Stimulated activated CD8-positive, alpha-beta memory T cell treated with anti-CD3 and anti-CD28 coated beads, Interleukin-15, amount 100 ng/mL, for 24 hours (primary cell): ENCODE measurements at places on chromosomes 3 and 15.

DNA sequence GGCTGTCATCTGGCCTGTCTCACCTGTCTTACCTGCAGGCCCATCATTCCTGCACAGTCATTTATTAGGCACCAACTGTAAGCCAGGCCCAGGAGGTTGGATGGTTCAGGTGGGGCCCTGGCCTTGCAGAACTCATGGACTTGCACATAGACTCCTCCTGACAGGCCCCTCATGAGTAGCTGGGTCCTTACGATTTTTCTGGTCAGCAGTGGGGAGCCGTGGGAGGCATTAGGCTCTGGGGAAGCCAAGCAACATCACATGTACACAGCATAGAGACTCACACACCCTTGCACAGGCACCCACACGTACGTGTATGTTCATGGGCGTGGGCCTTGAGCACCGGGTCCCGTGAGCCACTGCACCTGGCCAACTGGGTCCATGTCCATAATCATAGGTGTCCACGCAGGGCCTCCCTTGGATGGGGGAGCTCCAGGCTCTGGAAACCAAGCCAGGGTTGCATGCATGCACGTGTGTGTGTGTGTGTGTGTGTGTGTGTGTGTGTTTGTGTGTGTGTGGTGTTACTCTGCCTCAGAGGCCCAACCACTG lies 20.3 kb downstream of the CISH start:
- DNase-seq, result no peak

DNA sequence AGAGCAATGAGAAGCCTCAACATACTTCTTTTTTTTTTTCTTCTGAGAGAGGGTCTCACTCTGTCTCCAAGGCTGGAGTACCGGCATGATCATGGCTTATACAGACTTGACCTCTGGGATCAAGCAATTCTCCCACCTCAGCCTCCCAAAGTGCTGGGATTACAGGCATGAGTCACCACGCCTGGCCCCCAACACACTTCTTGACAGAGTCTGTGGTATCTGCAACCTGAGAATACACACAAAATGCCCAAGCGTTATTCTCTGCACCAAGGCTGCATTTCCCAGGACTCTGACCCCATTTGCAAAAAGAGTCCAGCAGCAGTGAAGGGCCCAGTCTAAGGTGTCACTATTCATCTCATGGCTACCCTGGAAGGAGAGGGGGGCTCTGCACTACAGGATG lies 42.7 kb upstream of the BLM start:
- DNase-seq, result no peak

DNA sequence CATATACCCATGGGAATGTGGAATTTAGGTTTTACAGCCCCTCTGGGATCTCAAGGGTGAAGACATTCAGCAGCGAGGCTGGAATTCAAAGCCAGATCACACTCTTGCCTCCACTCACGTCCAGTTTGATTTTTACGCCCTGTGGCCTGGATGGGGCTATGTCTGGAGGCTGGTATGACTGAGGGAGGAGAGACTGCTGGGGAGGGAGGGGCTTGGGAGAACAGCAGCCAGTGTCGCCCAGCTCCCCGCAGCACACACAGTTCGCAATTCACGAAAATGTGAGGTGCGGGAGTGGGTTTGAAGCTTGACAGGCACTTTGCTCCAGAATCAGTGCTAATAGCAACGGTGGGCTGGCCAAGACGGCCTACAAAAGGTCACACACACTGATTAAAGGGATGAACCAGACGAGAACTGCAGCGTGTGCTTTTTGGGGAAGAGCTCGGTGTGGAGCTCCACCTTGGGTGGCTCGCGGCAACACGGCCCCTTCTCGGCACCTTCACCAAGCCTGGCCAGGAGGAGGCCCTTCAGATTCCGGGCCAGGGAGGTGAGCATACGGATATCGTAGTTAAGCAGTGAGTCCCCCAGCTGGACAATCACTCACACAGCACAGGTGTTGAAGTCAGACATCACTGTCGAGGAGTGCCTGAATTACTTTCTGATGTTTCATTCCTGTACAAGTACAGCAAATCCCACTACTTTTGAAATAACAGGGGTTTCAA lies 16.4 kb downstream of the EHD4 start:
- no peak for DNase-seq

GRCh38 chr3:120432150-120432860 lies 18.5 kb downstream of the FSTL1 start:
- DNase-seq, result no peak

GRCh38 chr3:76788206-76788605 lies 251.7 kb upstream of the ROBO2 start:
- DNase-seq, result no peak

DNA sequence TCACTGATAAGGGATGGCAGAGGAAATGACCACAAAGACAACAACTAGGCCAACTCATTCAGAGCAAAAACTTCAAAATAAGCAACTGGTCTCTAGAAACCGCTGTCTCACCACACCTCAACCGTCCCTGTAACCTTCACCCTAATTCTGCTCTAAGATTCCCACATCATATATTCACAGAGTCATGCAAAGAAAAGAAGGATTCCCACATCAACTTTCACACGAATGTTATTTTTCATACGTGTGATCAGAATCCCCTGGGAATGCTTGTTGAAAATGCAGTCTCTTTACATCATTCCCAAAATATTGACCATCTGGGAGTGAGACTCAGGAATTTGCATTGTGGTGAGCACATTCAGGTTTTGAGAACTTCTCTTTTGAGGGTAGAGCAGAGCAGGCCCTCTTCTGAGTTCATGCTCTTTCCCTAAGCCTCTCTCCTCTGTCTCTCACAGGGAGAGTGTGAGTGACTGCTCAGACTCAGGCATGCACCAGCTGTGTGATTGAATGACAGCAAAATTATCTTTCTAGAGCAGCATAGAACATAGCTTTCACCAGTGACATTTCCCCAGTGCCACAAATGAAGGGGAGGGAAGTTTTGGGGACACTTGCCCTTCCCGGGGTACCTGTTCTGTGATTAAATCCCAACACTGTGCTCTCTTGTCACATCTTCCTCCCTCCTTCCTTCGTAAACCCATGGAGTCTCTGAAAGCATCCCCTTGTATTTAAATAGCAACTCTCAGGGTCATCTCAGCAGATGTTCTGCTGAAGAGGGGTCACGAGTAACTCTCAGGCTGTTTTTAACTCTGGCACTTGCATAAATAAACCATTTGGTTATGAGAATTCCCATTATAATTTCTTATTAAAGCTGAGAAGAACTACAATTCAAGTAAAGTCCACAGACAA lies 170.9 kb downstream of the PLCL2 start:
- DNase-seq, result no peak

GRCh38 chr15:96585484-96586386 lies 255.2 kb downstream of the NR2F2 start:
- no peak for DNase-seq
